ENCODE measurements at places on chromosomes 12 and 14.

DNA sequence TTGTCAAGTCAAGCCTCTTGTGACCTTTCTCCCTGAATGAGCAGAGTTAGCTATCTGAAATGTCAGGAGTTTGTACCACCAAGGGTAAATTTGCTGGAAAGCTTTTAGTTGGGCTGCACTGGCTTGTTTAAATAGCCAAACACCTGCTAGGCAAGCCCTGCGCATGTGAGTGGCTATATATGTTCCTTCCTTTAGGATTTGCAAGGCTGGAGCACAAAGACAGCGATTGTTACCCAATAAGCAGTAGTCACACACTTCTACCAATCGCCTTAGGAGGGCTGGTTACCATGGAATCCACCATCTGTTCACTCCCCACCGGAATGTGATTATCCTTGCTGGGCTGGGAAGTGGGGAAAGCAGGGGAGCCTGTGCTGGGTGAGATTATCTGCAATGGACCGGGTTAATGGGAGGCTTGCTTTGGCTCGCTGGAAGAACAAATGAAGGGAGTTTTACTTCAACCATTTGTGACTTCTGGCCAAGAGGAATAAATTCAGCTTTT, 102.5 kb downstream of the FGD4 start:
- DNase-seq, result peak; percentile 4

DNA sequence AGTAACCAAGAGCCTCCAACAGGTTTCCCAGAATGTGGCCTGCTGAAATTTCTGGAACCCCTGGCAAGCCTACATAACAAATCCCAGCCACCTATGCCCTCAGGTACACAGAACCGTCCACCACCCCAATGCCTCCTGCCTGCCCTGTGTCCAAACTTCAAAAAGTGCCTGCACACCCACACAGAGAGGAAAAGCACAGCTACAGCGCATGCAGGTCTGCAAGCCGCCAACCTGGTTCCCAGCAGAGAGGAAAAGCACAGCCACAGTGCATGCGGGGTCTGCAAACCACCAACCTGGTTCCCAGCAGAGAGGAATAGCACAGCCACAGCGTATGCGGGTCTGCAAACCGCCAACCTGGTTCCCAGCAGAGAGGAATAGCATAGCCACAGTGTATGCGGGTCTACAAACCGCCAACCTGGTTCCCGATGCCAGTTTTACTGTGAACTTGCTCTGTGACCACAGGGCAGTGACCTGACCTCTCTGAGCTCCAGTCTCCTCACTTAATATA, 113.5 kb downstream of the SCARB1 start:
- DNase-seq, result no peak

DNA sequence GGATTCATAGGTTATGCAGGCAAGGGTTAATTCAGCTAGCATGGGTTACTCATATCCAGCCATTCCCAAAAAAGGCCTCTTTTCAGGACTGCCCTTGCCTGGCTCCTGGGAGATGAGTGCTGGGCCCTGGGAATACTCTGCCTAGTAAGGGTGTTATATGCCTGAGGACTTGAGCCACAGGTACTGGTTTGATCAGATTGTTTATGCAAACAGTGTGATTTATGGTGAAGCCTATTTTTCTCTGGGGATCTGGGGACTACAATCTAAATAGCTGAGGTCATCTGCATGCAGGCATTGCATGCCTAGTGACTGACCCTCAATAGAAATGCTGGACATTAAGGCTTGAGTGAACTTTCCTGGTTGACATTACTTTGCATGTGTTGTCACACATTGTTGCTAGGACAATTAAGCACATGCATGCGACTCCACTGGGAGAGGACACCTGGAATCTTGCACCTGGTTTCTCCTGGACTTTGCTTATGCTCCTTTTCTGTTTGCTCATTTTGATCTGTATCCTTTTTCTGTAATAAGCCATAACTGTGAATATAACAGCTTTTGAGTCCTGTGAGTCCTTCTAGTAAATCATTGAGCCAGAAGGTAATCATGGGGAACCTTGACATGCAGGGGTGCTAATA, 73.0 kb downstream of the RAD51B start:
- no peak for DNase-seq

DNA sequence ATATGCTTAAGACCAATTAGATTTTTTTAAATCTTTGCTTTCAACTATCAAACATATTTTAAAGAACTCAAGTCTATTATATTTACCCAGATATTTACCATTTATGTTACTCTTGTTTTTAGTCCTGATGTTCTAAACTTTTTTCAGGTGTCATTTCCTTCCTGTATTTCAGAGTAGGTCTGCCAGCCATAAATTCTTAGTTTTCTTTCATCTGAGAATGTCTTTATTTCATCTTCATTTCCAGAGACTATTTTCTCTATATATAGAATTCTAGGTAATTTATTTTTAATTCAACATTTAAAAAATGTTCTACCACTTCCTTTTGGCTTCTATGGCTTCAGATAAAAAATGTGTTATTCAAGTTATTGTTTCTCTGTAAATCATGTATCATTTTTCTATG, 218.2 kb upstream of the AMIGO2 start:
- no peak for DNase-seq

DNA sequence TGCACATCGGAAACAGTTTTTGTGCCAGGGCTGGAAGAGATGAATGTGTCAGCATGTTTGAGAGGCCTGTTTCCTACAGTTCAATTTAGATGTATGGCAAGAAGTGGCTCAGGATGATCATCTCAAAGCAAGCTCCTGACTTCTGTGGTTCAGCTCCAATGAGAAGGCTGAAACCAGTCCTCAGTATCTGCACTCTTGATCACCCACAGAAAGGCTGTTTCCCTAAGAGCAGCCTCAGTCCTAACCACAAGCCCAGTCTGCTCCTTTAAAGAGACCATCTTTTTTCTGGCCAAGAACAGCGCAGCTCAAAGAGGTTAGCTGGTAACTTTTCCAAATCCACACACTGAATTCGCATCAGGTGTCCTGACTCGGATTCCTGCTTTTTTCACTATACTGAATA, 19.2 kb downstream of the CSRP2 start:
- no peak for DNase-seq

DNA sequence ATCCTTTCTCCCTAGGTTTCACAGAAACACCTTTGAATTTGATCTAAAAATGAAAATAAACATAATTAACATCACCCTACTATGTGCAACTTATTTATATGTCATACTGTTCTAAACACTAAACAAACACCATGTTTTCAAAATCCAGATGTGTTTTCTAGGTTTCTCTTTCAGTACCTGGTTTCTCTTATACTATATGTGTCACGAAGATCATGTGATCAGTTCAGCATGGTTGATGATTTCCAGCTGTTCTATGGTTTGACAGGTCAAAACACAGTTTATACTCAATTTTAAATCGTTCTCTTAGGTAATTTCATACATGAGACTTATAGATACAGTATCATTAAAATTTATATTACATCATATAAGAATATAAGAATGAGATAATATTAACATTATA, 373.1 kb downstream of the SOX5 start:
- no peak for DNase-seq

DNA sequence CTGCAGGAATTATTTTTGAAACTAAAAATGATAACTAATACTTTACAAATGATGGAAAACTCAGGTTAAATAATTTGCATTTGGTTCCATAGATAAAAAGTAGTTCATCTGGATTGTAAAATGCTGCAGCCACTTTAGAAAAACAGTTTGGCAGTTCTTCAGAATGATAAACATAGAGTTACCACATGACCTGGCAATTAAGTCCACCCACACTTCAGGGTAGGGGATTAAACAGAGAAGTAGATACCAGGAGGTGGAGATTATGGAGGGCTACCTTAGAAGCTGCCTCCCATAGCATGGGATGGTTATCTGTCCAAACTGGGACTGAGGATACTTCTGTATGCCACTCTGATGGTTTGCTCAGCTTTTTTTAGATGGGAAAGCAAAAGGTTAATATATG, 22.2 kb downstream of the ARF6 start:
- DNase-seq, result no peak

- no peak for DNase-seq
Observed at GRCh38 chr12:104109446-104110271, 28.4 kb downstream of the NFYB start.

DNA sequence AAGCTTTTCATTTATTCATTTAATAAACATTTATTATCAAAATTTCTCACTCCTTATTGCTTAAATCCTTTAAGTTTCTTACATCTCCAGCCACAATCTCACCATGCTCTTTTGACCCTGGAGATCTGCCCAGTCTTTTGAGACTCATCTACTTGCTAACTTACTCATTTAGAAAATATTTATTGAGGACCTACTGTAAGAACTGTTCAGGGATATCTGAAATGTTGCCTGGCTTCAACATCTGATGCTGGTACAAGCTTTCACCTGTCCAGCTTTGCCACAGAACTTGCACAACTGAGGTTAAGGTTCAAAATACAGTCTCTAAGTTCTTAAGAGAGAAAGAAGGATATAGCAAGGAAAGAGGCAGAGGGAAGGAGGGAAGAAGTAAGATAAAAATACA, 17.5 kb upstream of the GXYLT1 start:
- DNase-seq, result no peak

GRCh38 chr12:94231709-94232108, 83.3 kb downstream of the PLXNC1 start:
- DNase-seq, result no peak

DNA sequence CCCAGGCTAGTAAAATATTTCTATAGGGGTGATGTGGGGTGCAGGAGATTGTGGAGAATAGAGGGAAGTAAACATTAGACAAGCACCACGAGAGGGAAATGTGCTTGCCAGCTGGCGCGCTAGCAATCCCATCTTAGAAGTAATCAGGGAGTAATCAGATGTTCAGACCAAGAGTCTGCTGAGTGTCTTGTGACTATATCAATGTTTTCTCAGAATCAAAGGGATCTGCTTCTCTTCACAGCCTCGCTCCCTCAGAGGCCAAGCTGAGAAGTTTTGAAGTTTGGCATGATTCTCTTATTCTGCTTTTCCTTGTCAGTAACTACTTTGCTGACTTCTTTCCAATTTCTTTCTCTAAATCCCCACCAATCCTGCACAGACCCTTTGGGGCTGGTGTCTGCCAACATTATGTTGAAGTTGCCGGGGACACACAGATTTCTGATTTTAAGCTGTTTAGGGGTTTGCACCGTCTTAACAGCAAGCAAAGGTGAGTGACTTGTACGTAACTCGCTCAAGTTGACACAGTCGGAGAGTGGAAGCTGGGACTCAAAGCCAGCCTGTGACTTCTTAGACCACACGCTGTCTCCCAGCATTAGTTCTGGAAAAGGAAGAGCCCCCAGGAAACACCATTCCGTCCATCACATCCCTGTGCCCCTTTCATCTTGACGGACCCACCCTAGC, 22.0 kb upstream of the TSPAN9 start:
- no peak for DNase-seq

DNA sequence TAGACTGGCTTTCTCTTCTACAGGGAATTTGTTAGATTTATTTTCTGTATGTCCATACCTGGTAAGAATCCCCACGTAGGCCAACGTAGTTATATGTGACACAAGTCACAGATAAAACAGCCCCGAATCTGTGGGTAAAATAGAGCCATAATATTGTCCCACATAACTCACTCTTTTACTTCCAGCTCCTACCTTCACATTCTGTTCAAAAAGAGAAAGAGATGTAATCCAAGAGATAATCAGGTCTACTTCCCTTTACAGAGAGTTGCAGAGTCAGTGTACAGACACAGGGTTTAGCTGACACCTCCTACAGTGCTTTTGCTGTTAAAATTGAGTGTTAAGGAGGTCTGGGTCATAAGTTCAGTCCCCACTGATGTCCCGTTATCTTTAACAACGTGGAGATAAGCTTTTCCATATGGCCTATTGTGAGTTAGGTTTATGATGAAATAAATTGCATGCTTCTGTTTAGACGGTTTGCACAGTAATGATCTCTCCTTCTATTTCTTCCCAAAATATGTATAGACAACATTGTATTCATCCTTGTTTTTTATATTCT, 446.5 kb downstream of the ADAMTS20 start:
- no peak for DNase-seq

- DNase-seq, result no peak
Observed at GRCh38 chr12:61044766-61045165, 1215.4 kb upstream of the USP15 start.

DNA sequence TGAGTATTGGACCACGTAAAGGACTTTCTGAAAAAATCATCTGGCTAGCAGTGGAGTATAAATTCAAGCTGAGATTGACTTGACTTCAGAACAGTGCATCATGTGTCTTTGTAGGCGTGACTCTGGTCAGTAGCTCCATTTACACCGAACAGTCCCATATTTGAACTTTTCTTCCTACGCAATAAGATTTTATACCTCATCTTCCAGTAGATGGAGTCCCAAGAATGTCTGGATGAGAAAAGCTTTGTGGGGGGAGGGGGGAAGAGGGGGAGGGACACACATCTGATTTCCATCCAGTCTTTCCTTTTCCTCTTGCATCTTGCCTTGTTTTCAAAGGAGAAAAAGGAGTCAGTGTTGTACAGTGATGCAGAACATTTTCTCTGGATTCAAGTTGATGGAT, 241.0 kb downstream of the EMP1 start:
- DNase-seq, result no peak

GRCh38 chr12:125097427-125097826, 32.2 kb downstream of the AACS start:
- DNase-seq, result no peak

DNA sequence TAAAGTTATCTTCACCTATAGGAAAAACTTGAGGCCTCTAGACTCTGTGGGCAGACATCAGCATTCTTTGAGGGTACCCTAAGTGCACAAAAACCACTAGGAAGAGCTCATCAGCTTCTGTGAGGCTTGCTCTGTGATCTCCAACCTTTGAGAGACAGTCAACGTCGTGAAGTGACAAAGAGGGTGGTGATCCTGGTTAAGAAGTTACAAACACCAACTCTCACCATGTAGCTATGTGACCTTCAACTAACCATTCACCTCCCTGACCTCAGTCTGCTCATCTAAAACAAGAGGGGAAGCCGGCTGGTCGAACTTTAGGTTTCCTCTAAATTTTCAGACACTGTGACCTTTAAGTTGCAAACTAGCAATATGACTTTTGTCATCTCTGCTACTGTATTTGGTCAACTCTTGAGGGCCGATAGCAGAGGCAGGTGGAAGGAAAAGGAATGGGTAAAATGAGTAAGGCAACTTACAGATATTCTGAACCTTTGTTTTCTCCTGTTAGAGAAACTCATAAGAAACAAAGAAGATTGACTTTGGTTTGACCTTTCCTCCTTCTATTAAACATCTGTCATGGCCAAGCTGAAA, 103.2 kb upstream of the PARP11 start:
- DNase-seq, result no peak

GRCh38 chr12:102093319-102093718, 26.6 kb downstream of the NUP37 start:
- no peak for DNase-seq

- DNase-seq, result no peak
Observed at GRCh38 chr12:88957358-88957757, 377.1 kb upstream of the KITLG start.

- no peak for DNase-seq
Observed at GRCh38 chr12:65276916-65277530, 1.5 kb upstream of the MSRB3 start.

DNA sequence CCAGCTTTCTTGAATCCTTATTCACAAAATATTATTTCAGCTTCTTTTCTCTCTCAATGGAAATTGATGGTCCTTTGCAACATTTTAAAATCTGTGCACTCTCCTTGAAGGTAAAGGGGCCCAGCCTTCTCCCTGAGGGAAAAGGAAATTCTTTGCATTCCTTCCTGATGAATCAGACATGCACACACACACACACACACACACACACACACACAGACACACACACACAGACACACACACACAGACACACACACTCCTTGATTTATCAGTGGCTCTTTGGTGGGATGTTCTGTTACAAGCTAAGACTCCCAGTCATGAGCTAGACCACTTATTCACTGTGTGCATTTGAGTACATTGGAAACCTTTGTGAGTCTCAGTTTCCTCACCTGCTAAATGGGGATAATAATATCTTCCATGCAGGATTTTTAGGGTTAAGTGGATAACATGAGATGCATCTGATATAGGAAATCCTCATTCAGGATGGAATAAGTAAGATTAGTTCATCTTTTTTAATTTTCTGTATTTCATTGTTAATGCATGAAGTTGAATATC, 45.1 kb upstream of the HMGA2 start:
- DNase-seq, result no peak
